ENCODE measurements at places on chromosomes 7 and 10. TPM values are rescaled to one million over a fixed set of nuclear protein-coding genes. Genes with fewer than 3 reads are reported as not detected.

- no peak for DNase-seq
These were observed 183.2 kb downstream of the RTKN2 start for GRCh38 chr10:62085404-62085803.

DNA sequence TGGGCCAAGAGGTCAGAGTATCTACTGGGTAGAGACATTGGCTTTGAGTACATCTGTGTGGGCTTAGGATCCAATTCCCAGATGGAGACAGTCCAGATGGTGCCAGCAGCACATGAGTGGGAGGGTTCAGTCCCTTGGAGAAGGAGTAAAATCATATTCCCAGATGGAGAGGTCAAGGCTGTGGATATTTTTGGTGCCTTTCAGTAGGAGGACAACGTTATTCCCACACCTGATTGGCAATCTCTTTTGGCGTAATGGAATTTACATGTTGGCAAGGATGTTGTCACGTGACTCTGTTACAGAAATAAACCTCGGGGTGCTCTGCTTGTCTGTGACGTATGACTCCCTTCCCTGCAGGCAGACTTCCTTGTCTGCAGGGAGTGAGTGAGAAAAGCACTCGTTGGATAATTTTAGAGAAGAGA, 27.6 kb downstream of the NPS start:
- no peak for DNase-seq

GRCh38 chr7:45036796-45037195, 36.8 kb downstream of the CCM2 start:
- DNase-seq, result peak; percentile 57

DKK1 gene
- total RNA-seq, result not detected

OR2A7 gene
- total RNA-seq, result 2.2 TPM

ZPBP gene
- not detected for total RNA-seq

PNLIPRP1 gene
- not detected for total RNA-seq

GRCh38 chr7:23315366-23315765, 16.2 kb downstream of the MALSU1 start:
- DNase-seq, result no peak
